ENCODE measurements at places on chromosomes 7 and 10. TPM values are rescaled to one million over a fixed set of nuclear protein-coding genes. Genes with fewer than 3 reads are reported as not detected.
A peak's percentile ranks its signal among the peaks of the same experiment; 100 is the strongest.

Gene PRPS1L1
- total RNA-seq: not detected

GRCh38 chr7:47621979-47622561, 40.2 kb upstream of the TNS3 start:
- DNase-seq: peak; percentile 50

- no peak for DNase-seq
These were observed 1197.2 kb downstream of the SORCS1 start for GRCh38 chr10:105967256-105967655.

DNA sequence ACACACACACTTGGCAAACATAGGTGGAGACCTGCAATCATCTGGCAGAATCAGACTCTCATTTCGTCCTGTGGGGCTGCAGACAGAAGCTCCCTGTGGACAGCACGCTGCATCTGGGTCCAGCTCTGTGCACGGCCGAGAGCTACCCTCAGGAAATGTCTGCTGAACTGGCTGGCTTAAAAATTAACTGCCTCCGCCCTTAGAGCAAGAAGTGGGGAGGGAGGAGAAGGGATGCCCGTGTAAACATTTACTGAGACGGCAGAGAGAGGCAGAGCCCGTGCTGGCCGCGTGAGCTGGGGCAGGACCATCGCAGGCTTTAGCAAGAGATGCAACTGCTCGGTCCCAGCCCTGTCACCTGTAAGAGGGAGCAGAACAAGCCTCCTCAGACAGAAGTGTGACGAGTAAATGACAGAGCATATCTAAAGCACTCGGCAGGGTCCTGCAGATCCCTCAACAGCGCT, 81.8 kb downstream of the TNS3 start:
- DNase-seq: peak; percentile 71

Gene HECW1
- 0.73 TPM for total RNA-seq

- DNase-seq: peak; percentile 9
These were observed 42.2 kb downstream of the MAD1L1 start for GRCh38 chr7:2190531-2190930.

Gene POU6F2
- 0.37 TPM for total RNA-seq

Gene TET1
- 14.1 TPM for total RNA-seq

GRCh38 chr10:7117806-7118674, 292.8 kb downstream of the SFMBT2 start:
- no peak for DNase-seq

GRCh38 chr7:142960955-142961512, 1.1 kb downstream of the KEL start:
- no peak for DNase-seq

DNA sequence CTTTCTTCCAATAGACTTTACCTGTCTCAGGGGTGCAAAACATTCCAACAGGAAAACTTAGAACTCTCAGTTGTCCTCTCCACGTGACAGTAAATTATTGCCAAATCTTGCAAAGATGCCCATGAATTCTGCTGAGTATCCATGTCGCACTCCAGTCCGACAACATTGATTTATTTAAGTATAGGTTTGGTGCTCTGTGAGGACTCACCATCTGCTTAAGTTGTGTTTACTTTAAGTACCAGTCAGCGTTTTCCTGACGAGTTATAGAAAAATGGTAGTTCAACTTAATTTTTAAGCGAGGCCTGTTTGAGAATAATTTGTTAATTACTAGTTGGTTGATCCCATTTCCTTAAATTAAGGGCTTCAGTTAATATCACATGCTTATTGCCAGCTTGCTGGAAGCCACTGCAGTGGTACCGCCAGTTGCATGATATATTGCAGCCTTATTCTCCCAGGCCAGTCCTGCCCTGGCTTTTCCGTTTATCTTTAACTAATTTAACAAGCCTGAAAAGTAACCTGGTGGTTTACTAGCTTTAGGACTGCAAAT, 27.8 kb downstream of the CREB5 start:
- no peak for DNase-seq
